ENCODE measurements at places on chromosomes 12 and 14.

DNA sequence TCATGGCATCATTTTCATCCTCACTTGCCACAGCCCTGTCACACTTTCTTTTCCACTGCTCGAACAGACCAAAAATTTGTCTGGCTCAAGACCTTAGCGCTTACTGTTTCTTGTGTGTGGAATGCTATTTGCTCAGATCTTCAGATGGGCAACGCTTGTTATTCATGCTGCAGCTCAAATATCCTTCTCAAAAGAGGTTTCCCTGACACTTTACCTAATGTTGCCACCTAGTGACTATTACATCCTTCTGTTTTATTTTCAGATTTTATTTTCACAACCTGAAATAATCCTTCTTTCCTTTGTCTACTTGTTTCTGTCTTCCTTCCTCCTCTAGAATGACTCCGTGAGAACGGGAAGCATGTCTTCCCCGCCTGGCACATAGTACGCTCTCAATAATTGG is 5.6 kb downstream of the FBXO33 start:
- DNase-seq, result no peak

DNA sequence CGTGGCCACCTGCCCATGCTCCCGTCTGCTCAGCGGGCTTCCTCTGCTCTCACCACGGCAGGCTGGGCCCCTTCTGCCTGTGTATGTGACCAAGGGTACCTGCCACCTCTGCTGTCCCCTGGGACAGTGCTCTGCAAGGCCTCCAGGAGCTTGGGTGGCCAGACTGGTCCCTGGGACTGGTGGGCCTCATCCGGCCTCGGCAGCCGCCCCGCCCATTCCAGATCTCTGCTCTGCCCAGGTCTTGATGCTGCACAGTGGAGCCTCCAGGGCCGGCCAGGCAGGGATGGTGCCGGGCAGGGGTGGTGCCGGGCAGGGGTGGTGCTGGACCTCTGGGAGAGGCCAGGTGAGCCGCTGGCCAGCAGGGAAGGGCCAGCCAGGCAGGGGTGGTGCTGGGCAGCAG is 9.0 kb downstream of the FBRSL1 start:
- DNase-seq, result no peak

- no peak for DNase-seq
These were observed 162.4 kb downstream of the AKAP6 start for GRCh38 chr14:32491416-32492016.

DNA sequence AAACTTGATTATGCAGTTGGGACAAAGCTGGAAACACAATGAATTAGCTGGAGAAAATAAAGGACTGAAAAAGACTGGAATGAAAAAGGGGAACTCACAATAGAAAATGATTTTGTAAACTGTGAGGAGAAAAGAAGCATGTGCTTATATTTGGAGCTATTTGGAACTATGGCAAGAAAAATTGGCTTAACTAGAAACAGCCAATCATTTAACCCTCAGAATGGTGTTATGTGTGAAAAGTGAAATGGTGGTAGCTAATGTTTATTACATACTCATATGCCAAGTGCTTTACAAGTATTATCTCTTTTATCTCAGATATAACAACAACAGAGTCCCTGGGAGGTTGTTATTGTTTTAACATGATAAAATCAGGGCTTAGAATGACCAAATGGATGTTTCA is 583.1 kb upstream of the SEL1L start:
- no peak for DNase-seq

GRCh38 chr14:86391085-86391484 is 861.1 kb downstream of the FLRT2 start:
- DNase-seq, result no peak

- DNase-seq, result no peak
These were observed 41.9 kb downstream of the ATP23 start for GRCh38 chr12:57983146-57983857.

GRCh38 chr12:68912916-68913315 is 20.1 kb downstream of the CPM start:
- no peak for DNase-seq

GRCh38 chr12:19130224-19131024 is 891 bp downstream of the PLEKHA5 start:
- DNase-seq, result no peak

DNA sequence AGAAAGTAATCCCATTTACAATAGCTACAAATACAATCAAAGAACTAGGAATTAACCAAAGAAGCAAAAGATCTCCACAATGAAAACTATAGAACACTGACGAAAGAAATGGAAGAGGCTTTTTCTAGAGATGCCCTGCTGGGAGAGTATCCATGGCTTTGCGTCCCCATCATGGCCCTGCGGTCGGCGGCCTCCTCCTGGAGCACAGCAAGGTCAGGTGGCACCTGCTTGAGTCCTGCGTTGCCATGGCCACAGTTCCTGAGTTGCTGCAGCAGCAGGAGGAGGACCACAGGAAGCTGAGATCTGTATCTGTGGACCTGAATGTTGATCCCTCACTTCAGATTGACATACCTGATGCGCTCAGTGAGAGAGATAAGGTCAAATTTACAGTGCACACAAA is 143.5 kb downstream of the SLC5A8 start:
- DNase-seq, result no peak

- no peak for DNase-seq
These were observed 2.4 kb upstream of the FLRT2 start for GRCh38 chr14:85527445-85528035.
